ENCODE measurements at places on chromosomes 3 and 15. TPM values are rescaled to one million over a fixed set of nuclear protein-coding genes. Genes with fewer than 3 reads are reported as not detected.

The C3orf22 gene
- 0.04 TPM for polyA plus RNA-seq

- DNase-seq, result no peak
Observed at GRCh38 chr3:127691489-127691888, 18.7 kb downstream of the ABTB1 start.

DNA sequence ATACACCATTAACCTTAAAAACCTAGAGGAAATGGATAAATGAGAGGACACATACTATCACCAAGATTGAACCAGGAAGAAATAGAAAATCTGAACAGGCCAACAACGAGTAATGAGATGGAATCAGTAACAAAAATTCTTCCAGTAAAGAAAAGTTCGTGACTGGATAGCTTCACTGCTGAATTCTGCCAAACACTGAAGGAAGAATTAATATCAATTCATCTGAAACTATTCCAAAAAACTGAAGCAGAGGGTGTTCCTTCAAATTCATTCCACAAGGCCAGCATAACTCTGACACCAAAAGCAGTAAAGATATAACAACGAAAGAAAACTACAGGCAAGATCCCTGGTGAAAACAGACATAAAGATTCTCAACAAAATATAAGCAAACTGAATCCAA, 195.8 kb upstream of the GPR149 start:
- DNase-seq, result no peak

The EBLN2 gene
- polyA plus RNA-seq, result 1.1 TPM

DNA sequence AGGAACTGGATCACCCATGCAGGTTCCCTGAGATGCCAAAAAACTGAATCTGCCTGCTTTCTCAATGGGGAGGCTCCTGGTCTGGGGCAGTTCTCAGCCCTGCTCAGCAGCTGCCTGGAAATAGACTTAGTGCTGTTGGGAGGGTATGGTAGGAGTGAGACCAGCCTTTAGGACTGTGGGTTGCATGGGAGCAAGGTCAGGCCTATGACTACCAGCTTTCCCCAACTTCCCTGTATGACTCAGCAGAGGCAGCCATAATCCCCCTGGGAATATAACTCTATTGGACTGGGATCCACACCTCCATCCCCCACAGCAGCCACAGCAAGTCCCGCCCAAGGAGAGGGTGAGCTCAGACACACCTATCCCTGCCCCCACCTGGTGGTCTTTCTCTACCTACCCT, 87.0 kb downstream of the CFAP44 start:
- no peak for DNase-seq

GRCh38 chr3:46998852-46999515, 19.5 kb downstream of the NBEAL2 start:
- DNase-seq, result no peak

DNA sequence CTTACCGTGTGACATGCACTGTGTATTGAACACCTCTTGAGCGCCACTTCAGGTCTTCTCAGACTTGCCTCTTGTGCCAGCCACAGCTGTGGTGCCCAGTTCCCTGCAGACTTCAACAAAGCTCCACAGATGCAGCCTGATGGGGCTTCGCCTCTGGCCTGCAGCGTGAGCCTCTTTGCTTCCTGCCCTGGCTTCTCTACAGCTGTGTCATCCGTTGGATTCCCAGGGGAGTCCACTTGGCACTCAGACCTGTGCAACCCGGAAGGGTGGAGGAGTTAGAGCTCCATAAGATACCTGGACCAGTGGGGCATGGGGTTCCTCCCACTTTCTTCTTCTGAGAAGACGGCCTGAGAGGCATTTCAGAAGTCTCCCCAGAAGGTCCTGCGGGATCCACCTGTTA, 57.7 kb upstream of the BNIP2 start:
- DNase-seq, result no peak

The CX3CR1 gene
- polyA plus RNA-seq, result 0.29 TPM

Data from ovary (tissue), 10 donors.